ENCODE measurements at places on chromosomes 16 and 17.
A peak's percentile ranks its signal among the peaks of the same experiment; 100 is the strongest.

DNA sequence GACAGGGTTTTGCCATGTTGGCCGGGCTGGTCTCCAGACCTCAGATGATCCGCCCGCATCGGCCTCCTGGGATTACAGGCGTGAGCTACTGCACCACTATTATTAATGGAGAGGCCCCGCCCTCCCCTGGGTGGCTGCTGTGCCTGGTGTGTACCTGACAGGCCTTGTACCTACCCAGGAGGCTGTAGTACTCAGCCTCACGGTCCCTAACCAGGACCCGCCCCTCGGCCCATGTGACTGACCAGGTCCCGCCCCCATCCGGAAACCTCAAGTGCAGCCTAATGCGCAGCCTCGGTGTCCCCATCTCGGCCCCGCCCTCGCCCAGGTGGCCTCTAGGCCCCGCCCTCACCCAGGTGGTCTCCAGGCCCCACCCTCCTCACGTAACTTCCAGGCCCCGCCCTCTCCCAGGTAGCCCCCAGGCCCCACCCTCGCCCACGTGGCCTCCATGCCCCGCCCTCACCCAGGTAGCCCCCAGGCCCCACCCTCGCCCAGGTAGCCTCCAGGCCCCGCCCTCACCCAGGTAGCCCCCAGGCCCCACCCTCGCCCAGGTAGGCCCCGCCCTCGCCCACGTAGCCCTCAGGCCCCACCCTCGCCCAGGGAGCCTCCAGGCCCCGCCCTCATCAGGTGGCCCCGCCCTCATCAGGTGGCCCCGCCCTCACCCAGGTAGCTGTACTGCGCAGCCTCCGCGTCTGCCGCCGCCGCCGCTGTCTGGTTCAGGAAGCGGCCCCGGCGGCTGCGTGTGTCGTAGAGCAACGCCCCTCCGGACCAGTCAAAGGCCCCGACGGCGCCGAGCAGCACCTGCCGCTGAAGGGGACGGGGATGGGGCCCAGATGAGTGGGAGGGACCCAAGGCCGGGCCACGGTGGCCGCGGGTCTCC, 31.0 kb downstream of the HASPIN start:
- DNase-seq, result peak; percentile 52

DNA sequence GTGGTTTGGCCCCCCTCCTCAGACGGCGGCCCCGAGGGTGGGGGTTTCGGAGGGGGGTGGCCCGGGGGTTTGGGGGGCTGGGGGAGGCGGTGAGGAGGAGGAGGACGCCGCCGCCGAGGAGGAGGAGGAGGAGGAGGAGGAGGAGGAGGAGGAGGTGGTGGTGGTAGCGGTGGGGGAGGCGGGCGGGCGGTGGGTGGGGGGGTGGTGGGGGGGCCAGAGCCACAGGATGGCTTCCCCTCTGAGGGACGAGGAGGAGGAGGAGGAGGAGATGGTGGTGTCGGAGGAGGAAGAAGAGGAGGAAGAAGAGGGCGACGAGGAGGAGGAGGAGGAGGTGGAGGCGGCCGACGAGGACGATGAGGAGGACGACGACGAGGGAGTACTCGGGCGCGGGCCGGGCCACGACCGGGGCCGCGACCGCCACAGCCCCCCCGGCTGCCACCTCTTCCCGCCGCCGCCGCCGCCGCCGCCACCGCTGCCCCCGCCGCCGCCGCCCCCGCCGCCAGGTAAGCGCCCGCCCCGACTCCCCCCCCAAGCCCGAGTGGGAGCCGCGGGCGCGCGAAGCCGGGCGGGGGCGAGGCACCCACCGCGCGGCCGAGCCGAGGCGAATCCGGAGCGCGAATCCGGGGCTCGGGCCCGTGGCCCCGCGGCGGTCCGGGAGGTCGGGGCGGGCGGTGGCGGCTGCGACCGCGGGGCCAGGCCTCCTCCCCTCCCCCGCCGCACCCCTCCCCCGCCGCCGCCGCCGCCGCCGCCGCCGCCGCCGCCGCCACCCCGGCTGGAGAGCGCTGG, 3.8 kb upstream of the CHD3 start:
- DNase-seq, result no peak

GRCh38 chr17:68861602-68862001, 93.6 kb downstream of the ABCA8 start:
- DNase-seq, result no peak

- DNase-seq, result no peak
These were observed 22.1 kb downstream of the NSMCE1 start for GRCh38 chr16:27246439-27246838.

DNA sequence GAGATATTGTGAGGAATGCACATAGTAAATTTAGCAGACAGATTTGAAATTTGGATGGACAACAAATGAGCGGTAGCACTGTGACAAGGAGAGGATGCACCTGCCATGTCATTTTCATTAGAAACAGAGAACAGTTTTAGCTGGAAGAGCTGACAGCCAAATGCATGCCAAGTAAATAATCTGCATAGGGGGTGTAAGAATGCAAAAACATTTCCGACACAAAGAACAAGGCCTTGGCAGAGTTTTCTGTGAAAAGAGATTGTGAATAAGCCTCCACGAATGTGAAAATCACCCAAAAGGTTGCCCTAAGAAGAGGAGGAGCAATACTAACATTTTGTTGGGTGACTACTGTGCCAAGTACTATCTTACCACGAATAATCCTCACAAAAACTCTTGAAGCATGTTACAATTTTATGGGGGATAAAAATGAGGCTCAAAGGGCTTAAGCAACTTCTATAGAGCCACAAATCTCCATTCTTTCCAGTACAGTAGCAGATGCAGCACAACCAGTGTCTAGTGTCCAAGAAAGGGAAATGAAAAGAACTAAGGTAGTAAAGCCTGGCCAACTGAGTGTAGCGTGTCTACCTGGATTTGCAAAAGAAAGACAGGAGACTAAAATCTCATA, 28.3 kb downstream of the TMEM100 start:
- no peak for DNase-seq

DNA sequence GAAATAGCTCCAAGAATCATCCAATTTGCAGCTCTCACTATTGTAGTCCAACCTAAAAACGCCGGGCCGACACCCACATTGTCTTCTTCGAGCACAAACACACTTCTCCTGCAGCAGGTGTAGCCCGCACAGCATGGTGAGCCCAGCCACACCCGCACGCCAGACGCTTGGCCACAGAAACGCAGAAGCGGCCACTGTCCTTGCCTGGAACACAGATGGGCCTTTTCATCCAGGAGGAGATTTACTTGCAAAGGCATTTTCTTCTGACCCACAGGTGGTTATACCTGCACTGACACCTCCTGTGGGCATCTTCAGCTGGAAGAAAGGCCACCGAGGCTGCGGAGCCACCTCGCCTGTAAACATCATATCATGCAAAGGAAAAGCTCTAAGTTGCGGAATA, 98.4 kb downstream of the ADCY9 start:
- DNase-seq, result no peak

Data from left renal pelvis (tissue), 4 donors.